ENCODE measurements at places on chromosomes 7 and 10.
A peak's percentile ranks its signal among the peaks of the same experiment; 100 is the strongest.

- peak; percentile 80 for DNase-seq
Observed at GRCh38 chr10:21534604-21535493, 817 bp downstream of the MLLT10 start.

DNA sequence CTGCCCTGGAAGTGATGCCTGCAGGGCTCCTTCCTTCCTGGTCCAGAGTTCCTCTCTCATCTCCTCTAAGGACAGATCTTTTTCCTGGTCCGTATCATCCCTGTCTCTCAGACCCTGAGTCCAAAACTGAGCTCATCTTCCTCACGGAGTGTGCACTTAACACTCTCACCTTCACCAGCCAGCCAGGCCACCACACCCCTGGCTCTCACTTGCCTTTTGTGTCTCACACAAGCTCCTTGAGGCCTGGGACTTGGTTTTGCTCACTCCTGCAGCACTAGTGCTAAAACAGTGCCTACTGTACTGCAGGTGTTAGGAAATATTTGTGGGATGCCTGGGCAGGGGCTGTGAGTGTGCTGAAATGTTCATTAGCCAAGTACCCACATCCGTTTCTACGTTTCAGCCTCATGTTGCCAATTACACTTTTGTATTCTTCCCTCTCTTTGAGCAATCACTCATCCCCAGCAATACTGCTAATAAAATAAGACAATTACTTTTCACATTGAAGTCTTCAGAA, 21.4 kb upstream of the PARP12 start:
- DNase-seq: no peak

GRCh38 chr10:10156917-10157600, 860.6 kb upstream of the CELF2 start:
- DNase-seq: no peak

GRCh38 chr10:128156999-128157755, 31.0 kb upstream of the MKI67 start:
- no peak for DNase-seq

- peak; percentile 10 for DNase-seq
Observed at GRCh38 chr7:17773289-17773626, 167.0 kb downstream of the SNX13 start.

- DNase-seq: peak; percentile 92
Observed at GRCh38 chr10:126350216-126350992, 37.9 kb downstream of the ADAM12 start.

- DNase-seq: no peak
Observed at GRCh38 chr10:130498934-130499333, 362.7 kb downstream of the GLRX3 start.

GRCh38 chr7:155407799-155408198, 50.1 kb upstream of the EN2 start:
- no peak for DNase-seq

DNA sequence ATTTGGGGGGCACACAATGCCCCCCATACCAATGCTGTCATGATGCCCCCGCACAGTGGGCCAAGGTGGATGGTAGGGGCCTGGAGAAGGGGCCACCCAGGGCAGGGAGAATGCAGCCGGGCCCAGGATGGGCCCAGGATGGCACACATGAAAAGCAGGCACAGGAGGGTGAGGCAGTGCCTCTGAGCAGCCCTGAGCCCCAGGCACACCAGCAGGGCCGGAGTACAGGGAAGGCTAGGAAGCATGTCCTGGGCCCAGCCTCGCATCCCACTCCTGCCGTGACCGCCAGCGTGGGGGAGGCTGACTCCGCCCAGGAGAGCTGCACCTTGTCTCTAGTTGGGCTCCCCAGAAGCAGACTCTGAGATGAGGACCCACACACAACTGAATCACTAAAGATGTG, 59.3 kb upstream of the TMEM72 start:
- no peak for DNase-seq

DNA sequence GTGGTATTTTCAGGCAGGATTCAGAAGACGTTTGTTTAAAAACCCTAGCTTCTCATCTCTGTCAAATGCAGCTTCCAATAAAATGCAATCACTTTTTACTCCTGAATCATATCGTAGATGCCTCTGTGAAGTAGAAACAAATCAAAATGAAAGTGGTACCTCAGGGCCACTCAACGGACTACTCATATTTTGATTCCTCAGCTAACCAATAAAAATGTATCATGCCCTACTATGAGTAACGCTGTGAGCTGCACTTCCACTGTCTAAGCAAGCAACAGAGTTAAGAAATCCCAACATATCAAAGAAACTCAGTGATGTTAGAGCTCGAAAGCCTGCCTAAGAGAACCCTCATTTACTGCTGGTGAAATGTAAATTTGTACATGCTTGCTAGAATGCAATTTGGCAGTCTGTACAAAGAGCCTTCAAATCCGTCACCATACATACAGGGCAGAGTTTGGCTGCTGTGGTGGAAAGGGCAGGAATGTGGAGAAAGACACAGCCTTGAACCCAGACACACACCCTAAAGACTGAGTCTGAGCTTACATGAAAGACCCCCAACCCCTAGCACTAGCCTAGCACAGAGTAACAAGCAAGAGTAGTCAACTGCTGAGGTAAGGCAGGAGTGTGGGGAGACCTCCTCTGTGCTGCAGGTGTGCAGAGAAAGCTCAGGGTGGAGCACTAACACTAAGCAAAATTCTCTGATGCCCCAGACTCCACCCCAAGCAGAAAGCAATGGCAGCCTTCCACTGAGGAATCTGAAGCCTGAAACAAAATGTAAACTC, 151.5 kb downstream of the ANK3 start:
- peak; percentile 67 for DNase-seq

GRCh38 chr7:33821970-33822369, 83.4 kb upstream of the BMPER start:
- no peak for DNase-seq

DNA sequence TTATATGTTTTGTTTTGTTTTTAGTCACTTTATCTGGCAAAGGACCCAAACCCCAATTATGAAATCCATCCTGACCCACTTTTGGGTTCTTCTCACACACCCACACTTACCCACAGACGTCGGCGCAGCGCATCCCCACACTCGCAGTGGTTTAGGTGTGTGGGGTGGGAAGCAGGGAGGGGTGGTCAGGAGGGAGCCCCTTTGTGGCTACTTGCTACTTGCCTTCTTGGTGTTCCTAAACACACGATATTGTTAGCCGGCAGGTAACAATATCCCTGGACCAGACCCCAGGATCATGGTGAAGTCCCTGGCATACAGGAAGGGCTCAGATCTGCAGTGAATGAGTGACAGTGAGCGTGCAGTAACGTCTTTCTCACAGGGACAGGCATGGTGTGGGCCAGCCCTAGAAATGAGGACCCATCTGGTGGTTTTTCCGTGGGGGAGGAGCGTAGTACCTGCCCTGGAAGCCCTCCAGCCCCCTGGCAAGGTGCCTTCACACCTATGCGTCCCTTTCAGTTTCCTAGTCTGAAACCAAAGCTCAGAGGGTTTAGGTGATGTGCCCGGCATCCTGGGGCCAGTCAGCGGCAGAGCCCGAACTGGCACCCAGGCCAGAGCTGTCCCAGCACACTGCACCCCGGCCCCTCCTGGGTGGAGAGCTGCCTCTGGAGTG, 4.4 kb downstream of the SPOCK2 start:
- DNase-seq: no peak

DNA sequence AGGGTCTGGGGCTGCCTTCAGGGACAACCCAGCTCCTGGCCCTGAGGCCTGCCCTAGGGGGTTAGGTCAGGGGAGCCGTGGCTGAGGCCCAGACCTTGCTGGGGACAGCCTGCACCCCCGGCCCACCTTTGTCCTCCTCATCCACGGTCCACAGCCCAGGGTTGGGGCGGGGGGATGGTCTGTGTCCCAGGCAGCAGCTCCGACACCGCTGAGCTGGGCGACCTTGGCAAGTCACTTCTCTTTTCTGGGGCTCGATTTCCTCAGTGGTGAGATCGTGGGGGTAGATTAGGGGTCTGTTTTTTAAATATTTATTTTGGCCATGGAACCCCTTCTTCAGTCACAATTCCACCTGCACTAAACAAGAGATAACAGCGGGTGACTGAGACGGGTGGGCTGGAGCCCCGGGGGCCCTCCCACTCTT, 30.9 kb downstream of the DNAJB12 start:
- no peak for DNase-seq

DNA sequence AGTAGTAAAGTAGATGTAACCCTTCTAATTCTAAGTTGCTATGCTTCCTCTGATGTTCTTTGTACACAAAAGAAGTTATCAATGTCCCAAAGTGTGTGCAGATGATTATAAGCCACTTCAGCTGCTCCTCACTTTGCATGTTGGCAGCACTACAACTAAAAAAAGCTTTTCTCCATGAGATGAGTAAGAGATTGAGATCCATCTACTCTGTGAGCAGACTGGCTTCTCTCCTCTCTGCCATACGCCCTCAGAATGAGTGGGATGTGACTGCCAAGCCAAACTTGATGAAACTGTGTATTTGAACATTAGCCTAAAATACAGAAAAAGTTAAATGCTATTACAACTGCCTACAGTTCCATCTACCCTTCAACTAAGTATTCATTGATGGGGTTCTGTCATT, 102.9 kb upstream of the ETV1 start:
- no peak for DNase-seq

GRCh38 chr7:120273476-120273975, 551 bp downstream of the KCND2 start:
- DNase-seq: peak; percentile 68

- DNase-seq: no peak
Observed at GRCh38 chr10:44674536-44675386, 236.4 kb upstream of the TMEM72 start.

- DNase-seq: no peak
Observed at GRCh38 chr7:6482307-6482706, 34.6 kb upstream of the DAGLB start.

DNA sequence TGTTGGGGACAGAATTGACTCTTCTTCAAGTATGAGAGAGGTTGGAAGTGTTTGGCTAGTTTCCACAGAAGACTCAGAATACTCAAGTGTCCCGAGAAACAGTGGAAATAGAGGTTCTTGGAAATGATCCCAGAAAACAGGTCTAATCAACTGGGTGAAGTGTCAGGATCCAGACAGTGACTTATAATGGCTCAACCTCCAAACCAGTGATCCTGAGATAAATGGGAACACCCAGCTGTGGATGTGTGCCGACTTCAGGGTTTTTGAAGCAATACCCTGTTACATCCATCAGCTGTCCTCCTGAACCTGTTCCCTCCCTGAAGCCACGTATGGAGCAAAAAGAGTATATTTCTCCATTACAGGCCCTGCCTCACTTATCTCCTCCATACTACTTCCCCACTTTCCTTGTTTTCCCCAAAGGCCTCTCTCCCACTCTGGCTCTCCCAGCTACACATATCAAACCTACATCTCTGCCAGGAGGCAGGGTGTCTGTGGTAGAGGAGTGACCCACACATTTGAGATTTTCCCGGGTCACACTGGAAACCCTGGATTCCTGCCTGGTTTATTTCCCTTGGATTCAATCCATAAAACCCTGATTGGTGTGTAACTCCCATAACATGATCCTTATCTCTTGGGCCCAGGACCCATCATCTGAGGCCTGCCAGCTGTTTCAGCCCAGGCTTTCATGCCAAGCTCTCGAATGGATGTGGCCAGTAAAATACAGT, 17.6 kb upstream of the ELOVL3 start:
- DNase-seq: peak; percentile 40

DNA sequence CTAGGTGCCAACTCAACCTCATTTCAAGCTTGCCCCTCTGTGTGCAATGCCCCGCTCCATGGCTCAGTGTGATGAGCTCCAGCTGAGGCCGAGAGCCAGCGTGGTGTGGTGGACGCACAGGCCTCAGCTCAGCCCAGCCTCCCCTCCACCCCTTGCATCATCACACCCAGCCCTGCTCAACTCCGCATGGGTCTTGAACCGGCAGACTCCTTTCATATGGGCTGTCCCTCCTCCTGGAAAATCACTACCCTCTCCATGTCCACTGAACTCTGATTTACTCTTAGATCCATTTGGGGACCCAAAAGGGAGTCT, 16.6 kb upstream of the SLC18A3 start:
- no peak for DNase-seq

DNA sequence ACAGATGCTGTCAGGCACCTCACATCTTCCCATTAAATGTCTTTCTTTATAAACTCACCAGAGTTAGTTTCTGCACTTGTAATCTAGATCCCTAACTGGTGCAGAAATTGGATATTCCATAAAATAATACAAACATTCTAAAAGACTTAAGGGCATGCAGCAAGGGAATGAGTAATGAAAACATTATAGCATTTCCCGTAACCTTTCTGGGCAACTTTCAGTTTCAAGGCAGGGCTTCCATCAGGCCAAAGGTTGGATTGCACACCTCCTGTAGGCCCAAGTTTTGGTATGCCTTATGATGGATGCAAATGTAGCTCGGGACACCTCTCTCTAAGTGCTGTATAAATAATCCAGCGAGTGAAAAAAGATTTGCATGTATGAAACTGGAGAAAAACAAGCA, 129.9 kb upstream of the LYZL2 start:
- DNase-seq: no peak

- DNase-seq: peak; percentile 66
Observed at GRCh38 chr7:74083928-74084721, 521 bp downstream of the LIMK1 start.

DNA sequence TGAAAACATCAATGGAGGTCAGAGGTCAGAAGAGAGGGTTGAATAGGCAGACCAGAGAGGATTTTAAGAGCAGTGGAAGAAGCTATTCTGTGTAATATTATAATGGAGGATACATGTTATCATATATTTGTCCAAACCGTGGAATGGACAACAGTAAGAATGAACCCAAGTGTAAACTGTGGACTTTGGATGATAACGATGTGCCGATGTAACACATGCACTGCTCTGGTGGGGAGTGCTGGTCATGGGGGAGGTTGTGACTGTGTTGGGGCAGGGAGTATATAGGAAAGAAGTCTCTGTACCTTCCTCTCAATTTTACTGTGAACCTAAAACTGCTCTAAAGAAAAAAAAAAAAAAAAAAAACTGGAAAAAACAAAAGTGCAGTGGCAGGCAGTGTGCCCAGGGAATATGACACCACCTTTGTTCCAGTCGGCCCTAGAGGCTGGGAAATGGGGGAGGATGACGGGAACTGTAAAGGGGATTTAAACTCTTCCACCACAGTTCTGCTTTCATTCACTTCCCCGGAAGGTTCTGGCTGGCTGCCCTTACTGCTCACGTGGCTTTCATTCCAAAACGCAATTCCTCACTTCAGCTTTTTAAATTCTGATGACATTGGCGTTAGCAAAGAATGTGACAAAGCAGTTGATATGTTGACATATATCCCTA, 113.7 kb upstream of the ANKRD1 start:
- DNase-seq: peak; percentile 87

- no peak for DNase-seq
Observed at GRCh38 chr10:83301732-83302131, 837.6 kb upstream of the GHITM start.

GRCh38 chr10:32149252-32149955, 93.2 kb upstream of the KIF5B start:
- DNase-seq: peak; percentile 79

DNA sequence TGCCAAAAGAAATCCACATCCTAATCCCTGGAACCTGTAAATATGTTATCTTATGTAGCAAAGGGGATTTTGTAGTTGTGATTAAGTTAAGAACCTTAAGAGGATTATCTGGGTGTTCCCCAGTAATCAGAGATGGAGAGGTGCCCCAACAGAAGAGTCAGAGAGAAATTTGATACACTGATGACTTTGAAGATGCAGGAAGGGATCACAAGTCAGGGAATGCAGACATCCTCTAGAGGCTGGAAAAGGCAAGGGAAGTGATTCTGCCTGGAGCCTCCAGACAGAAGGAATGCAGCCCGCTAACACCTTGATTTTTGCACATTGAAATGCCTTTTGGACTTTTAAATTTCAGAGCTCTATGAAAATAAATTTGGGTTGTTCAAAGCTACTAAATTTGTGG, 531.7 kb downstream of the DNAJB9 start:
- DNase-seq: no peak
